ENCODE measurements at places on chromosomes 16 and 17.
A peak's percentile ranks its signal among the peaks of the same experiment; 100 is the strongest.

- DNase-seq, result no peak
These were observed 154.1 kb upstream of the PLCG2 start for GRCh38 chr16:81624760-81625543.

- DNase-seq, result peak; percentile 23
These were observed 10.5 kb downstream of the ST3GAL2 start for GRCh38 chr16:70428178-70428998.

- DNase-seq, result peak; percentile 21
These were observed 31.8 kb upstream of the MAF start for GRCh38 chr16:79632289-79632688.

DNA sequence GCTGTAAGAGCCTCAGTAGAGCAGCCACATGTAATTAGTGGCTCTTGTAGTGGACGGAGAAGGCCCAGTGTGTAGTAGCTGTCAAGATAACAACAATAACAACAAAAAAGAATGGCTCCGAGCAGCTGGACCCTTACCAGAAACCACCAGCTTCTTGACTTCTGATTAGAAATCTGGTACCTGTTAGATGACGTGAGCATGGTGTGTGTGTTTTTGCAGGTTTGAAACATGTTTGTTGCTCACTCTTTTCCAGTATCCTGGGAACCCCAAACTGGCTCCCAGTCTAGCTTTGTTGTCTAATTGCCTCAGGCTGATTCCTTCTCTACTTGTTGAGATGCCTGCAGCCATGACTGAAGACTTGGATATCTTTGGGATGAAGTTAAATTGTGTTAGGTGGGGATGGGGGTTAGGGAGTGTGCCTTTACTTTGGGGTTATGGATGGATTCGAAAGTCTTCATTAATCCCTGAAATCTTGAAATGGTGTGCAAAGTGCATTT lies 21.0 kb downstream of the IGF2BP1 start:
- no peak for DNase-seq

GRCh38 chr17:49456183-49456965 lies 38.7 kb upstream of the NGFR start:
- no peak for DNase-seq

- DNase-seq, result no peak
These were observed 63.5 kb upstream of the TEX2 start for GRCh38 chr17:64326420-64327054.

DNA sequence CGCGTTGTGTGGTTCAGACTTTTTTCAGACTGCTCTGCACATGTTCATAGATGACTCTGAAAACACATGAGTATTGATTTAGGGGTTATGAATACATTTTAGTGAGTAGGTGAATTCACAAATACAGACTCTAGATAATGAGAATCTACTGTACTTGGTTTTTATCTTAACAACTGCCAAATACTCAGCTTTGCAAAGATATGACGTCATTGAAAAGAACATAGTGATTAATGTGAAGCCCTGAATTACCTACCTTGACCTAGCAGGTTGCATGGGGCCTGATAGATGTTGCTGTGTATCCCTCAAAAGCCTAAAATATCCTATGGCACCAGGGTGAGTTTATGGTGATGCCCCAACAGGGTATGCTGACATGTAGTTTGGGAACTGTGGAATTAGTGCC lies 98.0 kb downstream of the SHISA9 start:
- no peak for DNase-seq

- no peak for DNase-seq
These were observed 81.0 kb upstream of the MYOCD start for GRCh38 chr17:12584727-12585126.

DNA sequence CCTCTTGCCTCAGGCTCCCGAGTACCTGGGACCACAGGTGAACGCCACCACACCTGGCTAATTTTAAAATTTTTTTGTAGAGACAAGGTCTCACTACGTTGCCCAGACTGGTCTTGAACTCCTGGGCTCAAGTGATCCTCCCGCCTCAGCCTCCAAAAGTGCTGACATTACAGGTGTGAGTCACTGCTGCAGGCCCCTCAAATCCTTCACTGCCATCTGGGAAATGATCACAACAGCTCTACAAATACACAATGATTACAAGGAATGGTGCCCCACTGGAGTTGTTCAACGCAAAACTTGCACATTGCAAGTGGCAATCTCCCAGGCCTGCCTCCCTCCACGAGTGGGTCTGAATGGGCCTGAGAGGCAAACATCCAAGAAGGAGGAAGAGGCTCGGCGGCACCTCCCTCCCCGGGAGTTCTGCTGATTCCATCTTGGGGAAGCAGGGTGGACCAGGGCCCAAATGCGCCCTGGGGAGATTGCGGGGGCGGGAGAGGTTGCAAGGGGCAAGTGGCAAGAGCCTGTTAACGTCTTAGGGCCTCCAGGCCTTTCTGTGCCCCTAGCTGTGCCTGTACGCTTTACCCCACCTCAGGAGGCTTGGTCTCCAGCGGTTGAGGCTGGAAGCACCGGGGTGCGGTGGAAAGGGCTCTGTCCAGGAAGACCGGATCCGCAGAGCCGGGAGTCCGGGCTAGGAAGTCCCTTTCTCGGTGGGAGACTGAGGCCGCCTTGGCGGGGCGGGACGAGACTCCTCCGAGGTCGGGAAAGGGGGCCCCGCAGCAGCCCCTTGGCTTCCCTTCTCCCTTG lies 656 bp upstream of the IGFBP4 start:
- no peak for DNase-seq

DNA sequence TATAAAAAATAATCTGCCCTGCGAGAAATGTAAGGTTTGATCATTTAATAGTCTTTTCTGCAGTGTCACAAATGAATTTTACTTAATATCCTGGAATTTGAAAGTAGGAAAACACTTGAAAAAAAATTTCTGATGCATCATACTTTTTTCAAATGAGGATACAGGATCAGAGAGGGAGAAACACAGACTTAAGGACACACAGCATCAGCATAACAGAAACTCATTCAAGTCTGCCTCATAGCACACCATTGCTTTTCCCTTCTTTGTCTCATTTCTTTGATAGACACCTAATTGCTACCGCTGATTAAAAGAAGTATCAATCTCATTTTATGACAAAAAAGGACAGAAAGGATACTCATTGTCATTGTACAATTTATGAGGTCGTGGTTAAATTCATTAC lies 319.0 kb downstream of the TMEM114 start:
- DNase-seq, result no peak

DNA sequence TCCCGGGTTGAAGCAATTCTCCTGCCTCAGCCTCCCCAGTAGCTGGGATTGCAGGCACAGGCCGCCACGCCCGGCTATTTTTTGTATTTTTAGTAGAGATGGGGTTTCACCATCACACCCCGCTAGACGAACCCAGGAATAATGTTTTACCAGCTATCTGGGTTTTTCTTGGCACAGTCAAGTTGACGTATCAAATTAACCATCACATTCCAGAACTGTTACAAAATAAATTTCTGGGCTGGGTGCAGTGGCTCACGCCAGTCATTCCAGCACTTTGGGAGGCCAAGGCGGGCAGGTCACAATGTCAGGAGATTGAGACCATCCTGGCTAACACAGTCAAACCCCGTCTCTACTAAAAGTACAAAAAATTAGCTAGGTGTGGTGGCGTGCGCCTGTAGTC lies 501.2 kb downstream of the SHISA9 start:
- DNase-seq, result no peak

DNA sequence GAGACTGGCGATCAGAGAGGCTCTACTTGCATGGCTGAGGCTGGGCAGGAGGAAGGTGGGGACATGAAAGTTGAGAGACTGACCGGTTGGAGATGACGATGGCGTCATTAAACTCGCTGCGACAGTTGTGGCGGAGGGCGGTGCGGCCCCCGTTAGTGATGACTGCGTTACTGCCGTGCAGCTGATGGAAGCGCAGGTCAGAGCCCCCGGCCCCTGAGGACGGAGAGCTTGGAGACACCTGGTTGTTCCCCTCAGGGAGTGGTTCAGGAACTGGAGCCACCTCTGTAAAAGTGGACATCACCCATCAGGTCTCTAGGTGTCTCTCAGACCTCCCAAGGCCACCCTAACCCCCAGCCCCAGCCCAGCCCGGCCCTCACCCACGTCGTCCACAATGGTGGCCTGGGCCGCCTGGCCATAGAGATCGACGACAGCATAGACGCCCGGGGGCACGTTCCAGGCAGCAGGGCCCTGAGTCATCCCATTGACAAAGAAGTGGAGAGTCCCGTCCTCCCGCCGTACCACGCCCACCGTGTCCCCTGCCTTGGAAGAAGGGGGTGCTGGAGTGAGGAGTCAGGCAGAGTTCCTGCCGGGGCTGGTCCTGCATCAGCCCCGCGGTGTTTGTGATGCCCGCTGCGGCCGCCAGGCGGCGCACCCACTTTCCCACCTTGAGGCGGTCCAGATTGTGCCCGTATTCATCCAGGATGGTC lies 5.3 kb downstream of the NEURL4 start:
- peak; percentile 71 for DNase-seq

DNA sequence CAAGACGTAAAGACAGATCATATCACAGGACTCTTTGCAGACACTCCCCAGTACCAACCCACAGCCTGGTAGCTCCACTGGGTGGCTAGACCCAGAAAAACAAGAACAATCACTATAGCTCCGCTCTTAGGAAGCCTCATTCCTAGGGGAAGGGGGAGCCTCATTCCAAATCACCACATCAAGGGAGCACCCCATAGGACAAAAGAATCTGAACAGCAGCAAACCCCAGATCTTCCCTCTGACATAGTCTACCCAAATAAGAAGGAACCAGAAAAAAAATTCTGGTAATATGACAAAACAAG lies 237.8 kb downstream of the CEP112 start:
- no peak for DNase-seq

DNA sequence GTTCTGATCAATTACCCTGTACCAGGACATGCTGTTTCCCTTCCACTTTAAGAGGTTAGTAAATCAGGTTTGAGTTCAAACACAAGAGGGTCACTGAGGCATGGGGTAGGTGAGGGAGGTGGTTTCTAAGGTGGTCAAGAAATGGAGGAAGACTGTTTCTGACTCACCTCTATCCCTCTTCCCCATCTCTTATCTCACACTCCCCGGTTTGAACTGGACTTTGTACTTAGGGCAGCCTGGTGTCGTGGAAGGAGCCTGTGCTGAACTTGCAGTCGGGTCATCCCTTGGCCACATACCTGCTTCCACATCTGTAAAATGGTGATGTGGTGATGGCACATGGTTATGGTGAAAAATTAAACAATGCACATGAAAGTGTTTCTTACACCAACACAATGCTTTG lies 17.2 kb upstream of the TMEM98 start:
- peak; percentile 1 for DNase-seq

DNA sequence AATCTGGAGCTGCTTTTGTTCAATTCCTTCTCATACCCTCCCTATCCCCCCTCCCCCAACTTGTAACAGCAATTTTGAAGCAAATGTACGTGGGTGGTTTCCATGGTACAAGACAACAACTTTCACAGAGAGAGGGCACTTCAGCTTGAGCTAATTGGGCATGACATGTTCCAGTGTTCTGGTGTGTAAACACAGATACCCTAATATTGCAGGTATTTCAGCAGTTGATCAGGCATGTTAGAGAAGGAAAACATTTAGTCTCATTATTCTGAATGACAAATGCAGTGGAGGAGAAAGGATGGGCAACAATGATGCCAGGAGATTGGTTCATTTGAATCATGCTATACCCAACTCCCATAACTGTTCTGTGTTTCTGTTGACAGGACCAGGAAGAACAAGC lies 137.5 kb downstream of the TRIM37 start:
- no peak for DNase-seq

DNA sequence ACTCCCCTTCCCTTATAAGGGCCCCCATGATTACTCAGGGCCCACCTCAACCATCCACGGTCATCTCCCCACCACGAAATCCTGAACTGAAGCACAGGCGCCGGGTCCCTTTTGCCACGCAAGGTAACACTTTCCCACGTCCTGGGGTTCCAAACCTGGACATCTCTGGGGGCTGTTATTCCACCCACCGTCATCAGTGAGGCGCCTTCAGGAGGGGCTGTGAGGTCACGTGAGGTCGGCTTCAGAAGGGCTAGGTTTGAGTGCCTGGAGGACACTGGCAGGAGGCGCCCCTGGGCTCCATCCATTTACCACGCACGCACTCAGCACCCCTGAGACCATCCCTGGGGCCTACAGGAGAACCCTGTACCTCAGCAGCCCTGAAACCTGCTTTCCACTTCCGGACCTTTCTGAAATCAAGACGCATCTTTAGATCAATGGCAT lies 4.1 kb downstream of the CD2BP2 start:
- DNase-seq, result no peak

- no peak for DNase-seq
These were observed 72.1 kb upstream of the FA2H start for GRCh38 chr16:74846714-74847113.

- no peak for DNase-seq
These were observed 19.8 kb upstream of the TIMP2 start for GRCh38 chr17:78944956-78945355.

- DNase-seq, result no peak
These were observed 418.0 kb upstream of the HSBP1 start for GRCh38 chr16:83389751-83390150.

DNA sequence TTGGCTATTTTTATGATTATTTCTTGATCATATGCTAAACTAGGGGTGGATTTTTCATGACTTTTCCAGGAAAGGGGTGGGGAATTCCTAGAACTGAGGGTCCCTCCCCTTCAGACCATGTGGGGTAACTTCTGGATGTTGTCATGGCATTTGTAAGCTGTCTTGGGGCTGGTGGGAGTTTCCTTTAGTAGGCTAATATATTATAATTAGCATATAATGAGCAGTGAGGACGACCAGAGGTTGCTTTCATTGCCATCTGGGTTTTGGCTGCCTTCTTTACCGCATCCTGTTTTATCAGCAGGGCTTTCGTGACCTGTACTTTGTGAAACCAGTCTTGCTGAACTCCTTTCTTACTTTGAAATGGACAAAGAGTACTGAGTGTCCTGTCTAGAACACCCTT lies 40.4 kb upstream of the ABCA5 start:
- no peak for DNase-seq

- no peak for DNase-seq
These were observed 23.5 kb downstream of the ADCY9 start for GRCh38 chr16:4092547-4093265.

GRCh38 chr16:66387817-66388332 lies 21.4 kb downstream of the CDH5 start:
- no peak for DNase-seq

DNA sequence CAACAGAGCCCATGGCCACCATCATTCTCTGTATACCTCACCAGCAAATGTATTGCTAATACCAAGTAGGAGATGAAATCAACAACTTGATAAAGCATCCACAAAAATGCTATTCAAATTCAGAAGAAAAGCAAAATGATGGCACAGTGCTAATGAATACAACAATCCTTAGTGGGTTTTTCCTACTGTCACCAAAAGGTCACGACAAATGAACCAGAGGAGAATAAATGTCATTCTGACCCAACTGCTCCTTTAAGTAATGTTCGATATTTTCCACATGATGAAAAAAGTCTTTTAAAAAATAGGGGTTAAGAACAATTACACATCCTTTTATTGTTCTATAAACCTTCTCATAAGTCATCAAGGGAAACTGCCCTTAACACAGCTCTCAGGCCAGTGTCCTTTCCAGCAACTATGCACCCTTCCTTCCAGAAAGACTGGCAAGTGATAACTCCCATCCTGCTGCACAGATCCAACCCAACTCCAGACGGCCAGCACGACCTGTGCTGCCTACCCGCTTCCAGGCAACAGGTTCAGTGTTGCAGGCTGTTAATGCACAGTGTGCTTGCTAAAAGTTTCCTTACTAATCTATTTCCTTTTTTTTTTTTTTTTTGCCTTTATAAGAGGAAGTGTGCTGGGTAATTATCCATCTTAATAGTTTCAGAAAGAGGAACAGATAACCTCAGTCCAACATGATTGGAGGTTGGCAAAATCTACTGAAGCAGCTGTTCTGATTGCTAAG lies 15.4 kb downstream of the FBXO31 start:
- DNase-seq, result no peak

GRCh38 chr16:23712976-23713375 lies at the start of gene ERN2:
Gene ERN2, minus strand, starts transcription at chr16:23713222. Its CDS starts 35 bp downstream, at chr16:23713187.
- no peak for DNase-seq

Measured in activated CD4-positive, alpha-beta T cell treated with anti-CD3 and anti-CD28 coated beads, Interleukin-2, amount 10 ng/mL, durations not matched to agents 7 days and 5 days (primary cell).